Fibroblast of upper back skin (primary cell): ENCODE measurements at places on chromosomes 16 and 17.

GRCh38 chr16:70804734-70805169 lies 3.8 kb upstream of the VAC14 start:
- DNase-seq, result no peak

DNA sequence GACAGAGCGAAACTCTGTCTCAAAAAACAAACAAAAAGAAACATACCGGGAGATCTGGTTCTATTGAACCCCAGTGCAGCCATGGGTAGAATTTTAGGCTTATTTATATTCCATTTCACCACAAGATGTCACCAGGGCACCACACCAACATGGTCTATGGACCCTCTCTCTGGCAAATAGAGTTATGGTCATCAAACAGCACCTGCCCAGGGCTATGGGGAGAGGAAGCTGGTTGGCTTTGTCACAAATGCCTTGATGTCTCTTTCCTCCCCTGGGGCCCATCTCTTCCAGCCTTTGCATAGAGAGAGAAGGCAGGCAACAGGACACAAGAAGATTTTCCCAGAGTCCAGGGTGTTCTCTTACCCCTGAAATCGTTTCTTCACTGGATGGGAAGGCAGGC lies 128.4 kb downstream of the WWOX start:
- DNase-seq, result no peak

DNA sequence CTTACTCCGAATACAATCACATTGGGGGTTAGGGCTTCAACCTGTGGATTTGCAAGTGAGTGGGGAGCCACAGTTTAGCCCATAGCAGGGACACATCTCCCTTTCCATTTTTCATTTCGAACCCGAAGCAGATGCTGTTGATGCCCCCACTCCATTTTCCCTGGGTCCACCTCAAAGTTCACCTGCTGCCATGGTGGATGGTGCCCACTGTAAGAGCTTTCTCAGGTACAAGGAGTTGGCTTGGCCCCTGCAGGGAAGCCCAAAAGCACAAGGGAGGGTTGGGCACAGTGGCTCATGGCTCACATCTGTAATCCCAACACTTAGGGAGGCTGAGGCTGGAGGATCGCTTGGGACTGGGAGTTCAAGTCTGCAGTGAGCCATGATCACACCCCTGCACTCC lies 51.8 kb downstream of the SNX20 start:
- DNase-seq, result no peak

DNA sequence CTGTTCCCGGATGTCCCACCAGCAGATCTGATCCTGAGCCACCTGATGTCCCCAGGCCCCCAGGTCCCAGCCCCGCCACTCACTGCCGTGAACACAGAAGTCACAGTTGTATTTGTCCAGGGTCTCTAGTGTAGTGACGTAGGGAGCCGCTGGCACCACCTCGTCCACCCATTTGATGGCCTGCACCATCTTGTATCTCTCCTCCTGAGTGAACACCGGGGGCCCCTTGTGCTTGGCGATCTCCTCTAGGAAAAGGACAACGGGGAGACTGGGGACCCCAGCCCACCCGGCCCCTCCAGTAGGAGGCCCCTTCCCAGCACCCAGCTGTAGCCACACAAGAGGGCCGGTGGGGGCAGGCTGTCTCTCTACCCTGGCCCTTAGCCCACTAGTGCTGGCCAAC lies 2.4 kb downstream of the PCYT2 start:
- DNase-seq, result no peak

GRCh38 chr17:36485805-36486203 lies 677 bp upstream of the ZNHIT3 start:
- no peak for DNase-seq

- peak; percentile 97 for DNase-seq
Measured at GRCh38 chr16:67055712-67056487, 27.0 kb downstream of the CBFB start.

GRCh38 chr17:31573861-31574260 lies 182.4 kb downstream of the RAB11FIP4 start:
- no peak for DNase-seq

DNA sequence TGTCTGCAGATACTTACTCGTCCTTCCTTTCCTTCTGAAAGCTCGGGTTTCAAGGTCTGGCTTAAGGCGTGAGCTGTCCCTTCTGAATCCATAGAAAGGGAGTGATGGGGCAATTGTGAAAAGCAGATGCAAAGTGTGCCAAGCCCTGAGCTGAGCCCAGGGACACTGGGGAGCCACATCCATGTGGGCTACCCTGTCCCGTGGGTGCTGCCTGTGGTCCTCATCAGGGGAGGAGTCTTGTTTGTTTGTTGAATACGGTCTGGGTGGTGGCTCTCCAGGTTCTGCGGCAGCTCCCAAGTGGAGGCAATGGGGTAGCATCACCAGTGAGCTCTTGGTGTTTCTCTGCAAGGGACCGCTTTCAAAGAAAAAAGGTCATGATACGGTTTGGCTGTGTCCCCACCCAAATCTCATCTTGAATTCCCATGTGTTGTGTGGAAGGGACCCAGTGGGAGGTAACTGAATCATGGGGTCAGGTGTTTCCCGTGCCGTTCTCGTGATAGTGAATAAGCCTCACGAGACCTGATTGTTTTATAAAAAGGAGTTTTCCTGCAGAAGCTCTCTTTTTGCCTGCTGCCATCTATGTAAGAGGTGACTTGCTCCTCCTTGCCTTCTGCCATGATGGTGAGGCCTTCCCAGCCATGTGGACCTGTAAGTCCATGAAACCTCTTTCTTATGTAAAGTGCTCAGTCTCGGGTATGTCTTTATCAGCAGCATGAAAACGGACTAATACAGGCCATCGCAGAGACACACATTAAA lies 1.0 kb upstream of the ALG1 start:
- DNase-seq, result no peak

- no peak for DNase-seq
Measured at GRCh38 chr17:34156741-34157589, 98.1 kb upstream of the CCL2 start.

DNA sequence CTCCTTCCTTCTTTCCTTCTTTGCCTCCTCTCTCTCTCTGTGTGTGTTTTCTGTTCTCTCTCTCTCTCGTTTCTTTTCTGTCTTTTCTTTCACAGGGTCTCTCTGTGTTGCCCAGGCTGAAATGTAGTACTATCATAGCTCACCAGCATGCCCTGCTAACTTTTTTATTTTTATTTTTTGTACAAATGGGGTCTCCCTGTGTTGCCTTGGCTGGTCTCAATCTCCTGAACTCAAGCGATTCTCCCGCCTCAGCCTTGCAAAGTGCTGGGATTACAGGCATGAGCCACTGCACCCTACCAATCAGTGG lies 1.5 kb downstream of the SLC5A11 start:
- no peak for DNase-seq

GRCh38 chr16:87227296-87227951 lies 89.8 kb downstream of the C16orf95 start:
- DNase-seq, result peak; percentile 95

DNA sequence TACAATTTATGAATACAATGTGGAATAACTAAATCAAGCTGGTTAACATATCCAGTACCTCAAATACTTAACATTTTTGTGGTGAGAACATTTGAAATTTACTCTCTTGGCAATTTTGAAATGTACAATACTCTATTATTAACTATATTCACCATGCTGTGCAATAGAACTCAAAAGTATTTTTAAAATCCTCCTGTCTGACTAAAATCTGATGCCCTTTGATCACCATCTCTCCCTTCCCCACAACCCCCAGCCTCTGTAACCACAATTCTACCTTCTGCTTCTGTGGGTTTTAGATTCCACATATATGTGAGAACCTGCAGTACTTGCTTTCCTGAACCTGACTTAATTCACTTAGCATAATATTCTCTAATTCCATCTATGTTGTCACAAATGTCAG lies 71.6 kb upstream of the ALOX12 start:
- peak; percentile 81 for DNase-seq

DNA sequence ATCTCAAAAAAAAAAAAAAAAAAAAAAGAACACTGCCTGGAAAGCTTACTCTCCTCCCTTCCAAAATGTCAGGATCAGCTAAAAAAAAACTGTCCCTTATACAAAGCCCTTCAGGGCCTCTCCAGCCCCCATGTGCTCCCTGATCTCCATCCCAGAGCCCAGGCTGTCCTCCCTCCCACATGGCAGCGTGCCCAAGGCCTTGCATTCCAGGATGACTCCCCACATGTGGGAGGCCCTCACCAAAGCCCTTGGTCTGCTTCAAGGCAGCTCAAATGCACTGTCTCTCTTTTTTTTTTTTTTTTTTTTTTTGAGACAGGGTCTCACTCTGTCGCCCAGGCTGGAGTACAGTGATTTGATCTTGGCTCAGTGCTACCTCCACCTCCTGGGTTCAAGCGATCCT lies 2.3 kb downstream of the FDXR start:
- DNase-seq, result peak; percentile 82

GRCh38 chr16:27752241-27752640 lies 202.3 kb downstream of the KATNIP start:
- no peak for DNase-seq

DNA sequence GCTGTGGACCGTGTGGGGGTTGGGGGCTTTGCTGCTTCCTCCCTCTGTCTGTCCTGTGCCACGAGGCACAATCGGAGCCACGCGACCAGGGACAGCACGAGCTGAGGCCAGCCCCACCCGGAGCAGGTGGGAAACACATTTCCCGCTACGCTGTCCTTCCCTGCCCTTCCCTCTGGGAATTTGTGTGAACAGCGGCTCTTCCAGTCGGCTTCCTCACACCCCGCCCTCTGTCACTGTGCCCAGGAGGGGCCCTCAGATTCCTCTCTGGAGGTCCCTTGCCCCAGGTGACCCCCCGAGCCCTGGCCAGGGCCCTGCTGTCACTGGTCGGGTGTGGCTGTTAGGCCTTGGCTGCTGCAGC lies 19.6 kb downstream of the SPIRE2 start:
- DNase-seq, result no peak

- peak; percentile 74 for DNase-seq
Measured at GRCh38 chr16:66270333-66270927, 96.1 kb upstream of the CDH5 start.

- peak; percentile 59 for DNase-seq
Measured at GRCh38 chr16:83356266-83356665, 451.5 kb upstream of the HSBP1 start.

- no peak for DNase-seq
Measured at GRCh38 chr17:28612531-28612930, 1.5 kb downstream of the RSKR start.

- no peak for DNase-seq
Measured at GRCh38 chr17:19274893-19275292, 37.7 kb downstream of the EPN2 start.

GRCh38 chr16:88809068-88809675 lies 2.6 kb downstream of the APRT start:
- DNase-seq, result no peak

GRCh38 chr16:67405336-67405735 lies 10.9 kb downstream of the ZDHHC1 start:
- no peak for DNase-seq

GRCh38 chr17:82881900-82882714 lies 42.3 kb upstream of the ZNF750 start:
- no peak for DNase-seq

DNA sequence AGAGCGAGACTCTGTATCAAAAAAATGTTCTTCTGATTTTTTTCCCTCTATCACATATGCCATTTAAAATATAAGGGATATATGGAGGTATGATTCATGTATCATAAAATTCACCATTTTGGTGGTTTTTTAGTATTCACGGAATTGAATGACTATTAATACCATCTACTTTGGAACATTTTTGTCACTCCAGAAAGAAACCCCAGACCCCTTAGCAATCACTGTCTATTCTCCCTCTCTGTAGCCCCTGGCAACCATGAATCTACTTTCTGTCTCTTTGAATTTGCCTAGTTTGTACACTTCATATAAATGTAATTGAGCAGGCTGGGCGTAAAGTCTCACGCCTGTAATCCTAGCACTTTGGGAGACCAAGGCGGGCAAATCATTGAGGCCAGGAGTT lies 75.9 kb downstream of the PRKCA start:
- peak; percentile 90 for DNase-seq

GRCh38 chr17:68700421-68700820 lies 99.3 kb upstream of the FAM20A start:
- DNase-seq, result no peak

- no peak for DNase-seq
Measured at GRCh38 chr17:42953669-42954068, 10.6 kb downstream of the AARSD1 start.

DNA sequence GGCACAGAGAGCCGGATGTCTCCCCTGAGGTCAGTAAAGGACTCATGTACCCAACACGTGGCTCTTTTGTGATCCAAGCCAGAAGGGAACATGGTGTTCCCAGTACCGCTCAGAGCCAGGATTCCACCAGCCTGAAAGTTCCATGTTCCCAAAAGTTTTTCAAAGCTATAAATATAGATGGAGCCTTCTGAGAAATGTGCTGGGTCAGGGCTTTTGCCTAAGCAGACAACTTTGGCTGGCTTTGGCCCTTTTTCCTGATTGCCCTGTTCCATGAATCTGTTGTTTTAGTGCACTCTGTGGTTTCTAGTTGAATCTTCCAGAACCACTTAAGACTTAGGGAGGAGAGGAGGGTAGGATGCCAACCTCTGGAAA lies 128.5 kb upstream of the HS3ST2 start:
- DNase-seq, result no peak

- DNase-seq, result no peak
Measured at GRCh38 chr16:89697161-89697615, 4.3 kb downstream of the SPATA2L start.

- no peak for DNase-seq
Measured at GRCh38 chr17:58614859-58615459, 76.9 kb downstream of the TEX14 start.

DNA sequence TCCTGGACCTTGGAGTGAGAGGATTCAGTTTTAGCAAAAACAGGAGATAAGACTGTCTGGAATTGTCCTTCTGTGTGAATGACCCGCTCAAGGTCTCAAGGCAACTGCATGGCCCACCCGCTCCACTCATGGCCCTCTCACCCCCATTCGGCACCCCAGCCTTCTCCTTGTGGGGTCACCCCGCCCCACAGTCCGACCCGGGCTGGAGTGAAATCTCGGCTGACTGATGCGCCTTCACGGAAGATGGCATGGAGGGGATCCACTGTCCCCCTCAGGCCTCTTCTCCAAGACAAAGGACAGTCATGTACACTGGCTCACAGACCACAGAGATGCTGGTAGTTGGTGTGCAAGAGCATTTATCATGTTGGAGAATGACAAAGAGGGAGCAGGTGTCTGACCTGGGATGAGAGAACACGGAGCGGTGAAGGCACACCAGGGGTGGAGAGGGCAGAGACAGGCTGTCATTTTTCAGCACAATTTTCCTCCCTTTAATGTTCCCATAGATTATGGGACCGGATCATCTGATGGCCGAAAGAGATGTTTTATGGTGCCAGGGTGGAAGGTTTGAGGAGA lies 391.9 kb upstream of the TNRC6C start:
- DNase-seq, result no peak

- no peak for DNase-seq
Measured at GRCh38 chr17:77356109-77356689, 215.4 kb downstream of the SEC14L1 start.

- DNase-seq, result no peak
Measured at GRCh38 chr17:82754297-82755208, 2.7 kb downstream of the TBCD start.

DNA sequence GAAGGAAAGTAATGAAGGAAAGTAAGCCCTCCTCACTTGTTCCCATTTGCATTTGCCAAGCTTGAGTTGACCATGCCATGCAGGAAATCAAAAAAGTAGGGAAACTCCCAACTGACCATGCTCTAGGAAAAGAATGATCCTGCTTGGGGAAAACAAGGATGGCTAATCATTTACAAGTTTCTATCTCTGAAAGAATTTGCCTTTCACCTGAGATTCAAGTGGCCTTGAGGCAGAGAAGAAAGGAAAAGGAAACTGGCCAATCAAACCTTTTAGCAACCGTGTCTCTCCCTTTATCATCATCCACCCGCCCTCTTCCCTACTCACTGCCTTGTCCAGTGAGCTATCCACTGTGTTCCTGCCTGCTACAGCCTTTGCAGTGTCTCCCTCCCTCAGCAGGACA lies 757.2 kb upstream of the SOX9 start:
- DNase-seq, result no peak
